C1 segment of cervical spinal cord (tissue), 14 donors: ENCODE measurements at places on chromosomes 1 and 21.

- no peak for DNase-seq
Observed at GRCh38 chr1:219066631-219067349, 106.9 kb upstream of the LYPLAL1 start.

GRCh38 chr1:56441601-56442000 lies 137.8 kb downstream of the PLPP3 start:
- DNase-seq, result no peak

DNA sequence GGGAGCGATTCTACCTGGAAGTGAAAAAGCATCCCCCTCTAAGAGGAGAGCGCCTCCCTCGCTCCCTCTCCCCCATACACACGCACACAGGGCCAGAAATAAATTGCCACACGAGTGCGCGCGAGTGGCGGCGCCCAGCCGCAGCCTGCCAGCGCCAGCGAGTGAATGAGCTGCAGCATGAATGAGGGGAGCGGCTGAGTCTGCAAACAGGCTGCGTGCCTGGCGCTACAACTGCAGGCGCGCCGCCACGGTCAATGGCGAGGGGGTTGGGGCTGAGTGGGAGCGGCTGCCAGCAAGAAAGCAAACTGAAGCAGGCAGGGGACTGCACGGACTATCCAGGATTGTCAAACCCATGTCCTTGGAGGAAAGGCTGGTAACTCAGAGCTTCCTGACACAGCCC lies 2.2 kb downstream of the CAMK1G start:
- no peak for DNase-seq

DNA sequence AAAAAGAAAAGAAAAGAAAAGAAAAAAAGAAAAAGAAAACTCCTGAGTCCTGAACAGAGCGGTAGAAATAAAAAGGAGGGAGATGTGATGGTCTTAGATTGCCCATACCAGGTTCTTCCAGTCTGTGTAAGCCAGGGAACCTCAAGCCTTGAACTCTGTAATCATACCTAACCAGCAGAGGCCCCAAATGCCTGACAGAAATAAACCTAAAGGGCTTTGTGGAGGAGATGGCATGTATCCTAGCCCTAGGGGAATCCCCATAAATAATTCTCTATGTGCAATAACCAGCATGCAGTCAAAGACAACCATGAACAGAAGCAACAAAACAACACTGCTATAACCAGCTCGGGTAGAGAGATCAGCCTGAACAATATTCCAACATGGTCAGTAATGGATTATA lies 40.4 kb downstream of the USP48 start:
- no peak for DNase-seq

- DNase-seq, result no peak
Observed at GRCh38 chr21:38830671-38831525, 25.2 kb downstream of the ETS2 start.
